ENCODE measurements at places on chromosomes 2 and 18.

DNA sequence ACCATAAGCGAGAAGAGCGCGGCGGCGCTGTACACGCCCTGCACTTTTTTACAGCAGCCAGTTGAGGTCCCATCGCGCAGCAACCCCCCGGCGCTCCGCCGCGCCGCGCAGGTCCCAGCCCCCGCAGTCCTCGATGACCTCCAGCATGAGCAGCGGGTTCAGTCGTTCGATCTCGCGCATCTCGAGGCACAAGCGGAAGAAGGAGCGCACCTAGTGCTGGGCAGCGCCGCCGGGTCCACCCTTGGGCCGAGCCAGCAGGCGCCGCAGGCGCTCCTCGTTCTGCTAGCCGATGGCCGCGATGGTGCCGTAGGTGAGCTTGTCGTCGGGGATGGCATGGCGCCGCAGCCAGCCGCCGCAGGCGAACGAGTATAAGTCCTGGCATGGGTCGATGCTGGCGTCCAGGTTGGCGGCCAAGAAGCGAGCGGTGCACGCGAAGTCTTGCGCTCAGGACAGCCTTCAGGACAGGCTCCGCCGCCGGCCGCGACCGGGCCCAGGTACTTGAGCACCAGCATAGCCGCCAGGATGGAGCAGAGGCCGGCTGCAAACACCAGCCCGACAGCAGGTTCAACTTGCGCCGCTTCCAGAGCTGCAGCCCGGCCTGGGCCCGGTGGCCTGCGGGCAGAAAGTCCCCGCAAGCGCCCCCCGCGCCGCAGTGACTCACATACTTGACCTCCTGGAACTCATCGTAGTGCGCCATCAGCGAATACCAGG, 8.3 kb downstream of the ALPP start:
- no peak for DNase-seq

DNA sequence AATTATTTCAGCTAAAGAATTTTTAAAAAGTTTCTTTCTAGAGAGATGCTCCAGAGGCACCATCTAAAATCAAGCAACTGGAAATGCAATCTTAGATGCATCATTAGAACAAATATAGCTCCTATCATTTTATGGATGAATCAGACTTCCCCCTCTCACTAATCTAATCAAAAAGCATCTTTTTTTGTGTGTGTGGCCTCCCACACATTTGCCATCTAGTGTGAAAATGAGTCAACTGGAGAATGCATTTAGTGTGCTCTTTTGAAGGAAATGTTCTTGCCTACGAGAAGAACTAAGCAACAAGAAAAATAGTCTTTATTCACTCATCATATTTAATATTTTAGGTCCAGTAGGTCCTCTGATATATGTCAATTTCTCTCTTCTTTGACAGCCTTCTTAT, 39.5 kb upstream of the FIGN start:
- DNase-seq = no peak

DNA sequence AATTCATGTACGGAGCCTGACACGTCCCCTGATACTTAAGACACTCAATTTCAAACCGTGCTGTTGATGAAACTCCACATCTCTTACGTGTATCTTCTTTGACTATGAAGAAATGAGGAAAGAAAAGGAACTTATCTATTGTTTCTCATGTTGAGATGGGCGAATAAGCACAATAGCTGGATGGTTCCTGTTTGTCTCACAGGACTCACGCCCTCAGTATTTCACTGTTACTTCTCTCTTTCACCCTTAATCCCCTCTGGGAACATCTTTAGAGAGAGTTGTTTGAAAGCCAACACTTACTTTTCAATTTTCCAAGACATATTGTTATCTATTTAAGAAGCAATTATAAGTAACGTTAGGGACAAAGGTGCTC, 99.8 kb downstream of the COPS8 start:
- no peak for DNase-seq

- no peak for DNase-seq
Measured at GRCh38 chr18:23765931-23766330, 76.7 kb downstream of the LAMA3 start.

GRCh38 chr2:63422556-63422955, 165.7 kb downstream of the WDPCP start:
- DNase-seq = no peak

GRCh38 chr18:43588838-43589237, 311.5 kb upstream of the SYT4 start:
- no peak for DNase-seq

DNA sequence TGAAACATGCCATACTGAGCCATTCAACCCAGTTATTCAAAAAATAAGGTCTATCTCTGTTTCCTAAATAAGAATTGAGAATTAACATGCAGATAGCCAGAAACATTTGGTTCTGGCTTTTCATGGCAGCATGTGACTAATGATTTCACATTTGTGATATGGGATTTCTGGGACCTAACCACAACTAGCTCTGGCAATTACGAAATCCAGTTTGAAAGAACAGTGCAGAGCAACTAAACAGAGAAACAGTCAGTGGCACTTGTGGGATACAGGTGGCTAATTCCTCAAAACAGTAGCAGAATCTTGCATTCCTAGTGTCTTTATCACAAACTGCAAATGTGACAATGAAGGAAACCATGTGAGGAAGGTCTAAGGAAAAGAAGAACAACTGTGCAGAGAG, 637.8 kb upstream of the CHAC2 start:
- DNase-seq = no peak

GRCh38 chr2:26807788-26808460, 22.1 kb downstream of the CENPA start:
- DNase-seq = no peak

GRCh38 chr2:26281226-26281625, 36.5 kb downstream of the HADHB start:
- no peak for DNase-seq

DNA sequence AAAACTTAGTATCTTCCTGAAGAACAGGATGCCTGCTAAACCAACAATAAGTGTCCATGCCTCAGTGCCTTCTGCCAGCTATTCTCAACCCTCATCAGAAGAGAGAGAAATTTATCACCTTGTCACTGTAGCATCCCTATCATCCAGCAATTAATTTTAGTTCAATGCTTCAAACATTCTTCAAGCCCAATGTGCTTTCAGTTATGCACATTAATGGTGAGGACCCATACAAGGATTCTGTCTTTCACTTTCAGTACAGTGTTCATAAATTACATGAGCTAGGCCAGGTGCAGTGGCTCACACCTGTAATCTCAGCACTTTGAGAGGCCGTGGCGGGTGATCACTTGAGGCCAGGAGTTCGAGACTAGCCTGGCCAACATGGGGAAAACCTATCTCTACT, 47.0 kb upstream of the MSH6 start:
- DNase-seq = no peak

DNA sequence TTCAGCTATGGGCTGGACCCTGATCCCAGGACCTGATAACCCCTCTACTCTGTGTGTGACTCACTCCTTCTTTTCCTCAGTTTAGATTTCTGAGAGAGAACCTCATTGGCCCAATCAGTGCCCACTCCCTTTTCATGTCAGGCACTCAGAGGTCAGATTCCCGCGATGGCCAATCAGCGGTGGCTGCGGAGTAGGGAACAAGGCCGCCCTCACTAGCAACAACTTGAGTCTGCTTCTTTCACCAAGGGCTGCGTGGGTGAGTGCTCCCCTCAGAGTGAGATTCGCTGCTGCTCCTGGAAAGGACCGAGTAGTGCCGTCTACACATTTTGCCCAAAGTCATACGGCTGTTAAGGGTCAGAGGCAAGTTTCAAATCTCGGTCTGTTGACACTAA, 34.7 kb downstream of the NPPC start:
- DNase-seq = no peak

Measured in activated CD4-positive, alpha-beta T cell treated with anti-CD3 and anti-CD28 coated beads, Interleukin-2, amount 50 U/mL, for 16 hours (primary cell).